Stimulated activated naive CD4-positive, alpha-beta T cell (primary cell): ENCODE measurements at places on chromosomes 3 and 15.
A peak's percentile ranks its signal among the peaks of the same experiment; 100 is the strongest.

- DNase-seq: no peak
Observed at GRCh38 chr15:37086120-37086519, 14.2 kb downstream of the MEIS2 start.

DNA sequence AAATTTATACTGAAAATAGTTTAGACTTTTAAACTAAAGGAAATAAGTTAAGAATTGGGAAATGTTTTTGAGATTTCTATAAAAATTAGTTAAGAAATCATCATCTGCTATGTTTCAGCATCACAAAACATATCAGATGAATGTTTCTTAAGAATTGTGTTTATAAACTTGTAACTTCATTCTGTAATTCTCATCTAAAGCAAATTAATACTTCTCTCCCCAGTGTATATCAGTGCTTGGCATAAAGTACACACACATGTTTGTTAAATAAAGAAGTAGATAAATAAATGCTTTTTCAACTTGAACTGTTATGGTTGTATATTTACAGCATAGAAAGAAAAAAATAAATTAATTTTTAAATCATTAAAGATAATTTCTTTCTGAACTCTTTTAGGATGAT lies 245.9 kb upstream of the SLITRK3 start:
- no peak for DNase-seq

DNA sequence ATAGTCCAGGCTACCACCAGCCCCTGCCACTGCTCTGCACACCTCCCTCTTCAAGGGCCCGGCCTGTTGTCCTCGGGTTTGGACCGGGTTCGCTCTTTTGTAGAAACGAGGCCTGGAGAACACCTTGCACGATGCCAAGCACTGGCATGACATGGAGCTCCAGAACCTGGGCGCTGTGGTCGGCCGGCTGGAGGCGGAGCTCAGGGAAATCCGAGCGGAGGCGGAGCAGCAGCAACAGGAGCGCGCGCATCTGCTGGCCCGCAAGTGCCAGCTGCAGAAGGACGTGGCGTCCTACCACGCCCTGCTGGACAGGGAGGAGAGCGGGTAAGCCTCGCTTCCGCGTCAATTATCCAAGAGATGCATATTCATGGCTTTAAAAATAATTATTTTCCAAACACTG lies 72.4 kb downstream of the BFSP2 start:
- no peak for DNase-seq

GRCh38 chr3:46996689-46997452 lies 17.4 kb downstream of the NBEAL2 start:
- no peak for DNase-seq

DNA sequence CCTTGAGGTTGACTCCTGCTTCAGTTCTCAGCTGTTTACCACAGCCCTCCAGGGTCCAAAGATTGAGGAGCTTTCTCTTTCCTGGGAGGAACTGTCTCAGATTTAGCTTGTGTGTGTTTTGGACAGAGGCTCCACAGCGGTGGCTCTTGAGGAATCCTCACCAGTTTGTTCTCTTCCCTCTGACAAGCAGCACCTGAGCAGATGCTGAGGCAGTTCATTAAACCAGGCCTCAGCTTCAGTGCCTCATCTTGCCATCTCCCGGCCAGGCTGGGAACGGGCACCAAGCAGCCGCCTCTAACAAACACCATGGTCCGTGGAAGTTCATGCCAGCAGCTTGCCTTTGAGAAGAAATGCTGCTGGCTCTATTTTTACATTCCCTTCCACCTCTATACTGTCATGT lies 25.8 kb upstream of the TIMP4 start:
- DNase-seq: no peak

- DNase-seq: no peak
Observed at GRCh38 chr3:152469248-152470025, 200.7 kb downstream of the MBNL1 start.

- DNase-seq: no peak
Observed at GRCh38 chr3:38731522-38731921, 82.0 kb upstream of the SCN5A start.

DNA sequence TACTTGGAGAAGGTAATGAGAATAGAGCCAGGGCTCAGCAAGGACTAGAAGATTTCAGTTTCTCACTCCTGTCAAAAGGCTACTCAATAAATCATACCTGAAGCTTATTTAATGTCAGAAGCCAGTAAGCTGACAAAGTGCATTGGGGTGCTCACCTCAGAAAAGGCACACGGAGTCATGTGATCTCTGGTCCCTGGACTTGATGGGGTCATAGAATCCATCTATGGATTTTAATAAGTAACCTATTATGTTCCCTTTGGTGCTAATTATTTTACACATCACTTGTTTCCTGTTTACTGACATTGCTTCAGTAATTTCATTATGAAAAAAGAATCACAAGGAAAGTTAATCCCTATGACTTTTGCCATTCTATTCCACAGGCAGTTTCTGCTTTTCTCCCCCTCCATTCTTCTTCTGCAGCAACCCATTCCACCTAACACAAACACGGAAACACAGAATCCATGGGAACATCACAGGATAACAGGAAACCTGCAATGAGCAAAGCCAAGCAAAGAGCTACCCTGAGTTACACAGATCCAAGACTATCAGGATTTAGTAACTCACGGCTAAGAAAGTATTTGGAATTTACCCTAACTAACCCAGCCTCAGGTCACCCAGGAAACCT lies 159.6 kb downstream of the MEIS2 start:
- no peak for DNase-seq

DNA sequence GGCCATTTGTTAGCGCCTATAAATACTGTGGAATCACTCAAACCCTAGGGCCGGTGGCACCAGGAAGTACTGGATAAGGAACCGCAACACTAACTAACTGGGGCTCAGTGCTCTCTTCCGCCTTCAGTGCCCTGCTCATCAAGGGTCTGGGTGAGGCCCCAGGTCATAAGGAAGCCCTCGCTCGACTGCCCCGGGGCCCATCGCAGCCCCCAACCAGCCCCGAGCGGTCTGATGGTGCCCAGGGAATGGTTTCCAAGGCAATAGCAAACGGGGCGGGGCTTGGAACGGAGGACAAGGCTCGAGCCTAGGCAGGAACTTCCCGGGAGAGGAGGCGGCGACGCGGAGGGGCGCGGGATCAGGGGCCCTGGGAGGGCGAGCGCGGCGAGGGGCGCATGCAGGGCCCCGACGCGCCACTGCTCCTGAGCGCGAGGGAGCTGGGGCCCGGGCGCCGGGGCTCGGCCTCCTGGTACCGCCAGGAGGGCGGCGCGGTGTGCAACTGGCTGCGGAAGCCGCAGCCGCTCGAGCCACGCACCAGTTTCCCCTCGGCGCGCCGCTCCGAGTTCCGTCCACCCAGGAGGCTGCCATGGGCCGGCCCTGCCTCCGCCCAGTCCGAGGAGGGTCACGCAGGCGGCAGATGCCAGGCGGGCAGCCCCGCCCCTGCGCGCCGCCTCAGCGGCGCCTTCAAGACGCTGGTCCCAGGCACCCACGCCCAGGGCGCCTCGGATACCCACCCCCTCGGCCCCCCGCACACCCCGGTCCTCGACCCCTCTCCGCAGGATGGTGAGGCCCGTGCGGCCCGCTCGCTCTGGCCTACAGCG lies at the start of gene TTLL3:
Gene TTLL3 (plus strand): TSS at position 648 of the 818 bp plus-strand sequence. CDS start 400 bp downstream, outside the sequence.
- peak; percentile 28 for DNase-seq

DNA sequence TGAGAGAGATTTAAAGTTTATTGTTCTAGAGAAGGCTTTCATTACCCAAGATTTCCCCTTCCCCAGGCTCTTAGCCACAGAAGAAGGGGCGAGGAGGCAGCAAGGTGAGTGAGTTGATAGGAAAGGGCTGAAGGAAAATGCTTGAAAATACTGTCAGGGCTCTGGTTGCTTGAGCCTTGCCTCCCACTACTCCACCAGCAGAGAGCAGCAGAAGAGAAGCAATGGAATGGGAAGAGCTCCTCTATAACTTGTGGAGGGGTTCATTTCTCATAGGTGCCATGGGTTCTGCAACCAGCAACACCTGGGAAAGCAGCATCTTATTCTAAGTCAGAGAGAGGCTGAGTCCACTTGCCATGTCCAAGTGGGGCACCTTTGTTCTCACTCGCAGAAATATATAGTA lies 184.0 kb upstream of the CNTN6 start:
- DNase-seq: no peak

DNA sequence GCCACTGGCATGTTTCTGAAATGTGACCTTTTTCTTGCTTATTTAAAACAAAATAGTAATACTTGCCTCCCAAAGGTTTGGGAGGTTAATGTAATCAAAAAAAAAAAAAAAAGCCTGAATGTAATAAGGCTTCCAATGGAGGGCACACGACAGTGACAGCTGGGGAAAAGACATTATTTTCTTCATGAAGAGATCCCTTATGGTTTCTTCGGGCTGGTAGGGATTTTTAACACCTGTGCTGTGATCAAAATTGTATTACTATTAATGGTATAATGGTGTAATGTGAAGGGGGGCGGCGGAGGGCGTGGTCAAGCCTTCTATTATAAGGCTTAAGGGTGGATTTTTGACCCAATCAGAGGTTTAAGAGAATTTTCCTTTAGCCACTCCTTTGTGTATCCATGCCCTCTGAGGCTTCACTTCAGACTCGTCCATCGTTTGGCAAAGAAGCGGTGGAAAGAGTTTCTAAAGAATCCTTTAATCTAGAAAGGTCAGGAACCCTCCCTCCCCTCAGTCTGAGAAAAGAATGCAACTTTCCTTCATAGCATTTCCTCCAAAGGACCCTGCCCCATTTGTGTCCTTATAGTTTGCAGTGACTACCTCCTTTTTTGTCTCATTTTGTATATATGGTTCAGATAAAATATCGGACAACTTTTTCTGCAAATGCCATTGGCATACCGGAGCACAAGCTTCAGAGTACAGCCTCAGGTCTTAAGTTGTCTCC lies 89.5 kb upstream of the CHD2 start:
- DNase-seq: no peak

DNA sequence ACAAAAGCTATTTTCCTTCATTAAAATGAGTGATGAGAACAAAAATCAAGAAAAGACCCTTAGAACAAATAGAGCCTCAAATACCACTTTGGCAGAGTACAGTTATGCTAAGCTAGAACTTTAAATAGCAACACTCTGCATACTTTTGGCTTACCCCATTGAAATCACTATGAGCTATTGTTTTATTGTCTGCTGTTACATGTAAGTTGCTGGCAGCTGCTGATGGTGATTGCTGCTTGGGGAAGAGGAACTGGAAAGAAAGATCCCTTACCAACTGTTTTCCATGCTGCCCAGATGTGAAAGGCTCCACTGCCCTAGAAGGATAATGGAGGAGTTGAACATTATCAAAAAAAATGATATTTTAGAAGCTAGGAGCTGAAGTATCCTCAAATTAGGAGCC lies 135.4 kb downstream of the SYNPR start:
- DNase-seq: no peak

- DNase-seq: no peak
Observed at GRCh38 chr15:99961011-99961441, 227.8 kb upstream of the LYSMD4 start.

DNA sequence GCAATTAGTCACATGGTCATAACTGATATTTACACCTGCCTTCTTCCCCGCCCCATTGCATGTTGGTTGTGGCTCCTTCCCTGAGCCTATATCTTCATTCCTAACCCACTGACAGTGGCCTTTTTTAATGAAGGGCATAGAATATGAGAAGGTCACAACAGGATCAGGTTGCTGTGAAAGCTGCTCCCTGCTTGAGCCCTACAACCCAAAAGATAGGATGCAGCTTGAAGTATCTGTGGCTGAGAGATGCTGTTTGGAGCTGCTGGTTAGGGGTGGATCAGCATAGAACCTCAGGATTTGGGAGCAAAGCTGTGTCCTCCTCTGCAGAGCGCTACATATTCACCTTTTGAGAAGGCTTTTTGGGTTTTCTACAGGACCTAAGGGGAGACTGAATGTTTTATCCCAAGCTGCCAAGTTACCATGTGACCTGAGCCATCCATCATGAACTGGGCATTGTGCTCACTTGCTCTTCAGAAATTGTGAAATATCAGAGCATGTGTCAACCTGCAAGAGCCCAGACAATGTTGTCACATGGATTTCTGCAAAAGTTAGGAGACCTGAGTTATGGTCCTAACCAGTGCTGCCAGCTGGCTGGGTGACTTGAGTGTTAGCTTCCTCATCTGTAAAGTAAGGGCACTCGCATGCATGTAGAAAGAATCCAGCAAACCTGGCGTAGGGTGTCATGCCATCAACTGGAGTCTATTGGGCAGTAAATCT lies 49.8 kb upstream of the ARL8B start:
- no peak for DNase-seq

GRCh38 chr3:111738238-111738637 lies 120.8 kb upstream of the PHLDB2 start:
- DNase-seq: no peak

GRCh38 chr3:81782585-81782984 lies 21.1 kb upstream of the GBE1 start:
- no peak for DNase-seq

DNA sequence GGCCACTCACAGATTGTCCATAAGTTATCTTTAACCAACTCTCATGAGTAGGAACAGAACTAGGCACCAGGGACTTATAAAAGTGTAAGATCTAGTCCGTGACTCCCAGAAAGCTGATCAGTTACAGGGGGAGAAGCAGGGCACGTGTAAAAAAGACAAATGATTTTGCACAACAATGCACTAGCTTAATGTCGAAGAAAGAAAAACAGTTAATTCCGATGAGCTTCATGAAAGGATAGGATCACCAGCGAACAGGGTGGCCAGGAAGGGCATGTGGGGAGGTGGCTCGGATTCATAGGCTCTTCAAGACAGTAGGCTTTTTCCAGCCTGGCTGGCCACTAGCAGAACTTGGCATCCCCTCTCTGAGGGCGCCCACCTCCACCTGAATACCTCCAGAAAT lies 90.0 kb downstream of the IL5RA start:
- DNase-seq: no peak

DNA sequence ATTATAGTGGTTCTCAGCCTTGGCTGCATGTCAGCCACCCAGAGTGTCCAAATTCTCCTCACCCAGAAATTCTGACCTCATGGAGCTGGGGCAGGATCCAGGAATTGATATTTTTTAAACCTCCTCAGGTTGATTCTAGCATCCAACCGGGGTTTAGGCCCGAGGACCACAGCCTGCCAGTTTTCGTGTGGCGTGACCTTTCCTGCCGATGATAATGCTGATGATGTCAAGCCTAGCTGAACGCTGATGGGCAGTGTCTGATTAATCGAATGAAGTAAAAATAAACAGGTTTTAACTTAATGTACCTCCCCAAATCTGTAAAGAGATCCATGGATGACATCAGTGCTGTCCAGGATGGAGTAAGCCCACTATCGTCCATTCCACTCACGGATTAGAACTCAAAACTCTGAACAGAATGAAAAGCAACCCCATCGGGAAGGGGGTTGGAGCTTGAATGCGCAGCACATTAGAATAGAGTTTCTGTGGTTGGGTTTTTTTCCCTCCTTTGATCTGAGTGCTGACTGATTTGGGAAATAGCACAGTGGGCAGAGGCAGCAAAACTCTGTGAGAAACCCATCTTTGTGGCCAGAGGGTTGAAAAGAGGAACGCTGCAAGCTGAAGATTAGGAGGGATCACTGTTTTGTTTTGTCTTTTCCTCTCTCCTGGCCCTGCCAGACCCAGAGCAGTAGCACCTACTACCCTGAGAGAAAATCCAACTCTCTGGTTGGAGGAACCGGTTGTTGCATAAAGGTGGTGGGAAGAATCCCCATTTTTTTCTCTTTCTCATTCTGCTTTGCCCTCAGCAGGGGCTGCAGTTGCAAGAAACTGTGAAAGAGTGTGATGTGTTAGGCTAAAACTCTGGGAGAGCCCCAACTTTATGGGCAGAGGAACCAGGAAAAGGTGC lies 153.9 kb downstream of the APBA2 start:
- no peak for DNase-seq

- no peak for DNase-seq
Observed at GRCh38 chr3:122103821-122104514, 48.8 kb downstream of the CD86 start.

GRCh38 chr3:10933805-10934481 lies 58.6 kb upstream of the SLC6A1 start:
- DNase-seq: no peak
